ENCODE measurements at places on chromosomes 6 and 20.

DNA sequence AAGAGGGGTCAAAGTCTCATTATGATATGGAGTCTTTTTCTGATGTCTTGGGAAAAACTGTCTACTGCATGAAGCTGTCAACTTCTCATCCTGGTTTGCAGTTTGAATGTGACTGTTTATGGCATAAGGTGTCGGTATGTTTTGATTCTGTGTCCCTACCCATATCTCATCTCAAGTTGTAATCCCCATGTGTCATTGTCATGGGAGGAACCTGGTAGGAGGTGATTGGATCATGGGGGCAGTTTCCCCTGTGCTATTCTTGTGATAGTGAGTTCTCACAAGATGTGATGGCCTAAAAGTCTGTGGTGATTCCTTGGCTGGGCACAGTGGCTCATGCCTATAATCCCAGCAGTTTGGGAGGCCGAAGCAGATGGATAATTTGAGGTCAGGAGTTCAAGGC, 47.6 kb downstream of the MRAP2 start:
- no peak for DNase-seq

GRCh38 chr20:830011-830521, 3.4 kb upstream of the FAM110A start:
- no peak for DNase-seq

GRCh38 chr6:109292983-109293586, 89.2 kb downstream of the CD164 start:
- no peak for DNase-seq

DNA sequence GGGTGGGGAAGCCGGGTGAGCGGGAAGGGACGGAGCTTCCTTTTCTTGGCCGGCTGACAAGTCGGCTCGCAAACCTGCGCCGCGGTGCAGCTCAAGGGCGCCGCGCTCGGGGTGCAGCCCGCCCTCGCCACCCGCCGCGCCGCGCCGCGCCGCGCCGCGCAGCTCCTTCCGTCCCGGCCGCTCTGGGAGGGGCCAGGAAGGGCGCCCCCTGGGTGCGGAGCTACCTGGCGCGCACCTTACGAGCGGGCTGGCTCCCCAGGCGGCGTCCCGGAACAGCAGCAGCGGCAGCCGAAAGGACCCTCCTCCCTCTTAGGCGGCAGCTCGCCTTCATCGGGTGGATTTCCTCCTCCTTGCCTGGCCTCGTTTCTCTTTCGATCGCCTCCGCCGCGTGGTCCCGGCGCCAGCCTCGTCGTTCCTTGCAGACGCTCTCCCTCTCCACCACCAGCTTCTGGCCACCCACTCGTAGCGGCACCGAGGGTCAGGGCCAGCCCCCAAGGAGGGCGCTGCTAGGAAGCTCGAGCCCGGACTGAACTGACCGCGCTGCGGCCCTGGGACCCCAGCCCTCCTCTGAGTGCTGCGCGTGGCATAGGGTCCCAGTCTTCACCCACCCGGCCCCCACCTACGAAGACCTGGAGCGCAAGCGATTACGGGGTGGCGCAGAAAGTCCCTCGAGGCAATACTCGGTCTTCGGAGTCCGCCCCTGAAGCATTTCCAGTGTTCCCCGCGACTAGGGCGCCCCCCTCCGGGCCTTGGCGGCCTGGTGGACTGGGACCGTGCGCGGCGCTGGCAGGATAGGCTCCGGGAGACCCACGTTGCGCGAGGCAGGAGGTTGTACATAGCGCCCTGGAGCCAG, at the start of gene MAP3K5:
Gene MAP3K5, minus strand, starts transcription at position 68 of the 853 bp plus-strand sequence. CDS start 320 bp downstream, outside the sequence.
- DNase-seq, result peak; percentile 80

- no peak for DNase-seq
Observed at GRCh38 chr20:57892471-57892870, 182.7 kb upstream of the PMEPA1 start.

- DNase-seq, result no peak
Observed at GRCh38 chr20:49601153-49601924, 33.4 kb upstream of the PTGIS start.

- no peak for DNase-seq
Observed at GRCh38 chr6:86871681-86872080, 65.6 kb upstream of the HTR1E start.

GRCh38 chr20:18058661-18059467, 1.1 kb upstream of the OVOL2 start:
- DNase-seq, result peak; percentile 67

DNA sequence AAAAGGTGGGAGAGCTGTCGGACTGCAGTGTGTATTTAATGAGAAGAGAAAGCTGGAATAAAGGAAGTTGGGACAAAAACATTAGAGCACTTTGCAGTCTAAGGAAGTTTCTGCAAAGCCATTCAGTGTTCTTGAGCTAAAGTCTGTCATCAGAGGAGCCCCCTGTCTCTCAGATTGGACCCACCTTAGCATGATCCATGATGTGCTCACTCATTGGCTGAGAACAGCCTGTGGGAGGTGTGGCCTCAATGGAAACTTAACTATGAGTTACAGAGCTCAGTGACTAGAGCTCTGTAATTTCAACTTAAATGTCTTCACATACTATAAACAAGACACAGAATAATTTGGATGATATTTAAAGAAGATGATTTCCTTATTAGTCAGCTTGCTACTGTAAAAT, 437.0 kb downstream of the BTBD3 start:
- no peak for DNase-seq

- DNase-seq, result no peak
Observed at GRCh38 chr6:71395731-71396409, 107.3 kb downstream of the OGFRL1 start.

- DNase-seq, result no peak
Observed at GRCh38 chr6:11009353-11009752, 34.8 kb downstream of the ELOVL2 start.

- DNase-seq, result no peak
Observed at GRCh38 chr6:67352717-67353116, 1282.4 kb upstream of the ADGRB3 start.

- DNase-seq, result no peak
Observed at GRCh38 chr20:33070111-33071053, 9.1 kb upstream of the BPIFB4 start.

DNA sequence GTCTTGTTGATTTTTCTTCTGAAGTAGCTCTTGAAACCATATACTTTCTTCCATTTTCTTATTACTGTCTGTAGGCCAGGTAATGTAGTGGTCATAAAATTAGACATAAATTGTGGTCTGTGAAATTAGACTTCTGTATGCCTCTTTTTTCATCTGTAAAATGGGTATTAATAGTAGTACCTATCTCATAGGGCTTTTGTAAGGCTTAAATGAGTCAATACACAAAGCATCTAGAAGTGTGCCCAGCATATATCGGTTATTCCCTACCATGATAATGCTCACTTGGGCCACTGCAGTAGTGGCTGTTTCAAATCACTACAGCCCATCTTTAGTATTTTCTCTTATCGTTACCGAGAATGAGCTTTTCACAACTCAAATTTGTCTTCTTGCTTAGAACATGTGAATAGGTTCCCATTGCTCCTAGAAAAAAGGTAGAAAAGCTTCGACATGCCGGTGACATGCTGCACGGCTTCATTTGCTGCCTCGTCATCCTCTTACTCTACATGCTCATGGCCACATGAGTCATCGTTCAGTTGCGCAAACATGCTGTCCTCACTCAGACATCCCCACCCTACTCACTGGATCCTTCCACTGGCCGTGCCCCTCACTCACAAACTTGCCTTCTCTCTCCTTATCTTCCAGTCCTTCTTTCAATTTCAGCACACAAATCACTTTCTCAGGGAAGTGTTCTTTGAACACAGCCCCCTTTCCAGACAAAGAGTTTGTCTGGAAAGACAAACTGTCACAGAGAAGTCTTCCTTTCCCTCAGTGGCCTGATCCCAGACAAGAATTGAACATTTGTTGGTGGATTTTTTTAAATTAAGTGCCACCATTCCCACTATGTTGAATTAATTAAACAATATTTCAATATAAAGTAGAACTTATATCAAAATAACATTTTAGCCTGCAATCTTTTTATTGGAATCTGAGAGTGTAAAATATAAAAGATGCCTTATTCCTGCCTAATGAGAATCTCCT, 32.2 kb upstream of the ERVFRD-1 start:
- DNase-seq, result no peak

- no peak for DNase-seq
Observed at GRCh38 chr6:42460883-42461282, 9.2 kb upstream of the TRERF1 start.

DNA sequence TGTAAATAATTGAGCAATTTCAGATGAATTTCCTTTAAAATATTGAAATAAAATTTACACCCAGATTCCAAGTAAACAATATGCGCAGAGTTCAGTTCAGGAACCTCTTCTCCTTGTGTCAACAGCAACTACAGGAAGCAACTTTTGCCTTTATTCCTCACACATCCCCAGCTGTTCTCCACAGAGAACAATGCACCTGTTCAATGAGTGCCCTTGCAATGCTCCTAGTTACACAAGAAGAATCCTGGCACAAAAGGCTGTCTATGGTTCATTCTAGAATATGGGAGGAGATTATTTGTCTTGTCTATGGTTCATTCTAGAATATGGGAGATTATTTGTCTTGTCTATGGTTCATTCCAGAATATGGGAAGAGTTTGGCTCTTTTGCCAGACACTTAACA, 454.9 kb downstream of the BTBD3 start:
- DNase-seq, result no peak

GRCh38 chr6:147651249-147652063, 143.0 kb downstream of the SAMD5 start:
- DNase-seq, result no peak

DNA sequence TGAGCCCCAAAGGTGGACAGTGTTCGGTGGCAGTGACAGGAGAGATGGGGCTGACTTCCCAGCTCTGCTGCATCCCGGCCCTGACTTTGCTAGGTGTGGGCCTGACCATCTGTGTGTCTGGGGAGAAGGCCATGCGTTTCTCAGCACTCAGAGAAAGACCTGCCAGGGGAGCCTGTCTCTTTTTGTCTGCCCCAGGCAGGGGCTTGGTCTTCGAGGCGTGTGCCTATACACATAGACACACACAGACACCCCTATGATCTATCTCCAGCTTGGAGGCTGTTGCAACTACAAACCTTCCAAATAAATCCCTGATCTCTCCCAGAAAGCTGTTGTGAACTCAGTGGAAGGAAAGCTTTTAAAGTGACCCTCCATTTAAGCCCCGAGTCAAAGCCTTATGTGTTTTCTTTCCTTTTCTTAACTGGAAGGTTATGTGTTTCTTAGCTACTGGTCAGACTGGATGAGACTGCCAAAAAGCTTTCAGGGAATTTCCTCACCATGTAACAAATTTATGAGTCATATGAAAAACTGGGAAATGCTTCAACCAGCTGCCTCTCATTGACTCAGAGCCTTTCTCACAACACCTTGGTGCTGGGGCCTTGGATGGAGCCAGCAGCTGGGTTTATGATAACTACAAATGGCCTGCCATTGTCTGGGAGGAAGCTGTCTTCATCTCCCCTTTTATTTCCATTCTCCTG, 102.6 kb downstream of the CDC5L start:
- no peak for DNase-seq

- DNase-seq, result no peak
Observed at GRCh38 chr20:33313686-33314314, 30.8 kb downstream of the BPIFB1 start.

DNA sequence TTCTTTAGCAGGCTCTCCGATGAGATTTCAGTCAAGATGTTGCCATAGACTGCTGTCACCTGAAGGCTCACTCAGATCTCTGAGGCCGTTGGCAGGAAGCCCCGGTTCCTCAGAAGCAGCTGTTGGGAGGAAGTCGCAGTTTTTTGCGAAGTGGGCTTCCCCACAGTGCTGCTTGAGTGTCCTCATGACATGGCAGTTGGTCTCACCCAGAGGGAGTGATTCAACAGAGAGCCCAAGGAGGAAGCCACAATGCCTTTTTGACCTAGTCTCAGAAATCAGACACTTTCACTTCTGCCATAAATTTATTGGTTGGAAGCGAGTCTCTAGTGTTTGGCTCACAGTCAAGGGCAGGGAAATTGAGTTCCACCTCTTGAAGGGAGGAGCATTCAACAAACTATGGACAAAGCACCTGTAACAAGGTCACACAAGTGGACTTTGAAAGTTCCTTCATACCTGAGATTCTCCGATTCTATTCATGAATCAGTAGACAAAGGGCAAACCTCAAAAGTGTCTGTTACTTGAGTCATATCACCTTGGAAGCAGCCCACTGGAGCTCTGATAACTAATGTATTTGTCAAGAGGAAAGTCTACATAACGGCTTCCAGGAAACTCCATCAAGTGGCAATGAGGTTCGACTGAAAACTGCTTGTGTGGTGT, 208.3 kb downstream of the TASP1 start:
- no peak for DNase-seq

- DNase-seq, result peak; percentile 14
Observed at GRCh38 chr6:50655848-50656453, 57.4 kb upstream of the TFAP2D start.

- no peak for DNase-seq
Observed at GRCh38 chr20:61673152-61673847, 392.4 kb downstream of the TAF4 start.

- DNase-seq, result peak; percentile 54
Observed at GRCh38 chr6:27791182-27791943, 120.8 kb downstream of the OR2B2 start.

GRCh38 chr6:158290659-158291058, 21.6 kb upstream of the TULP4 start:
- DNase-seq, result no peak

All from HEK293T (cell line).